ENCODE measurements at places on chromosomes 6 and 20.
A peak's percentile ranks its signal among the peaks of the same experiment; 100 is the strongest.

DNA sequence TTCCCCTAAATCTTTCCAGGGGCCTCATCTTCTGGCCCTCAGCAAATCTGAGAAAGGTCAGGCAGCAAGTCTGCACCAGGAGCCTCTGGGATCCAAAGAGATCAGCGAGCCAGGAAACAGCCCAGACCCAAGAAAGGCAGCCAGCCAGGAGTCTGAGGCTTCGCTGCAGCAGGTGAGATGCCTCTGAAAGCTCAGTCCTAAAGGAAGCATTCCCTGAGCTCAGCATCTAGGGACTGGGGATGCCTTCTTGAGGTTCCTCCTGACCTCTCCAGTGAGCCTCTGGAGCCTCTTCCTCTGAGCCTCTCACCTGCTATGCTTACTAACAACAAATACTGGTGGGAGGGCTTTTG, 118.8 kb upstream of the MAFB start:
- no peak for DNase-seq

DNA sequence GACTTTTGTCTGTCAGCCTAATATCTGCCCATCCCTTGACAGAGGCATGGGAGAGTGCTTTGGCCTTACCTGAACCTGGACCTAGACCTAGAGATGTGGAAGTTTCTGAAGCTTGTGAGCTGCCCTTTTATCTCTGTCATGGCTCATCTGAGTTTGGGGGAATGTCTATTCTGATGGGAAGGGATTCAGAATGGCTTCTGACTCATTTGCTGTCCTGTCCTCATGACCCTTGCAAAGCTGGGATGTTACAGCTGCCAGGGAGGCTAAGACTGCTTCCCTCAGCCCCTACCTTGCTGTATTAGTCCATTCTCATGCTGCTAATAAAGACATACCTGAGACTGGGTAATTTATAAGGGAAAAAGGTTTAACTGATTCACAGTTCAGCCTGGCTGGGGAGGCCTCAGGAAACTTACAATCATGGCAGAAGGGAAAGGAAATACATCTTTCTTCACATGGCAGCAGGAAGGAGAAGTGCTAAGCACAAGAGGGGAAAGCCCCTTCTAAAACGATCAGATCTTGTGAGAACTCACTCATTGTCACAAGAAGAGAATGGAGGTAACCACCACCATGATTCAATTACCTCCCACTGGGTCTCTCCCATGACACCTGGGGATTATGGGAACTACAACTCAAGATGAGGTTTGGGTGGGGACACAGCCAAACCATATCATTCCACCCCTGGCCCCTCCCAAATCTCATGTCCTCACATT, 252.2 kb downstream of the ERMARD start:
- no peak for DNase-seq

DNA sequence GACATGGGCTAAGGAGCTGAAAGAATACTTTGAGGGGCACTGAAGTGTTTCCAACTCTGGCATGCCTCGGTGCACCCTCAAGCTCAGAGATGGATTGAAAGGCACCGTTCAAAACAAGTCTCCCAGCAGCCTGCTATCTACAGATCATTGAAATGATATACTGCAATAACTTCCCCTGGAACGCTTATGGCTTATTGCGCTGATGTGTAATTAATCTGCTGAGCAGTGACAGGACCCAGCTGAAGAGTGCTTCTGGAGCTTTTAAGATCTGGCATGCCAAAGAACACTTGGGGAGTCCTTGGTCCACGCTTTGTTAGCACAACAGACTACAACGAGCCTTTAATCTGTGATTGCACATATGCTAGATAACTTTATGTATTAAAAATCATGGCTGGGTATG, 708.2 kb downstream of the PRKN start:
- peak; percentile 20 for DNase-seq

- no peak for DNase-seq
These were observed 11.6 kb downstream of the BACH2 start for GRCh38 chr6:90285042-90285481.
